Omental fat pad (tissue), 4 donors: ENCODE measurements at places on chromosomes 6 and 20. TPM values are rescaled to one million over a fixed set of nuclear protein-coding genes. Genes with fewer than 3 reads are reported as not detected.
A peak's percentile ranks its signal among the peaks of the same experiment; 100 is the strongest.

The PSORS1C1 gene
- total RNA-seq: 1.3 TPM

- DNase-seq: no peak
These were observed 42.1 kb downstream of the SMAP1 start for GRCh38 chr6:70709826-70710225.

DNA sequence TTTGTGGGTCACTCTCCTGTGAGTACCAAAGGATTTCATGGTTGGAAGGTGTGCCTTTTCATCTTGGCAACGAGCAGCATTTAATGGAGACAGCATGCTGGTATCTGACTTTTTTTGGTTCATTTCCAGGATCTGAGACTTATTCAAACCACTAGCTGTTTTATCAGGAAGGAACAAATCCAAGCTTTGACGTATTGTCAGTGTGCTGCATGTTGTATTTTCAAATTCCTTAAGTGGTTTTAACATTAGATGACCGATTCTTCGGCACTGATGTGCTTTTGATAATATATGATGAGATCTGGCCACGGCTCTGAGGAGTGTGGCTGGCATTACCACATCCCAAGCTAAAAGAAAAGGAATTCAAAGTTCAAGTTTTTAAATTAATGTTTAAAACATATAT, 6.4 kb downstream of the RMND1 start:
- DNase-seq: no peak

GRCh38 chr6:13163161-13163944, 165.0 kb downstream of the TBC1D7 start:
- no peak for DNase-seq

The RUNX2 gene
- 0.69 TPM for total RNA-seq

- no peak for DNase-seq
These were observed 77.1 kb downstream of the TMEM170B start for GRCh38 chr6:11614534-11615213.

- DNase-seq: no peak
These were observed 372.2 kb upstream of the RNF217 start for GRCh38 chr6:124590001-124590400.

The CLVS2 gene
- total RNA-seq: not detected

- DNase-seq: no peak
These were observed 266.0 kb upstream of the ID4 start for GRCh38 chr6:19571176-19571575.

GRCh38 chr6:125154118-125154760, 666 bp downstream of the TPD52L1 start:
- no peak for DNase-seq

- no peak for DNase-seq
These were observed 7.5 kb downstream of the SRXN1 start for GRCh38 chr20:645318-646106.

DNA sequence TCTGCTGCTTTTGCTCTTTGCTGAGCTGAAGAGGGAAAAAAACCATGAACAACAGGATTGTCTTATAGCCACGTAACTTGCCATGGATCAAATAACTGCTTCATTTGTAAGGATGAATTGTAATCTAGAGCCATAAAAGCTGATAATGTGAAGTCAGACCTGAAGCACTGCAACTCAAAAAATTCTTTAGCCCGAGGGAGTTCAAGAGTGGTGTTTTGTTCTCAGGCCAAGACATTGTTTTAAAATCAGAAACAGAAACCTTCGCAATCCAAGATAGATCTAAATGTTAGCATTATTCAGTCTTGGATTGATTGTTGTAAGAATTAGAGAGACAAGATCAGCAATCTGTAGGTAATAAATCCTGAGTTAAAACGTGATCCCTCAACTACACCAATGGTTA, at the start of gene TRAPPC3L:
TSS of gene TRAPPC3L (minus strand) at position 34 of the 400 bp plus-strand sequence. CDS start 170 bp downstream, outside the sequence.
- no peak for DNase-seq

- no peak for DNase-seq
These were observed 19.4 kb upstream of the KCNK16 start for GRCh38 chr6:39341937-39342336.

DNA sequence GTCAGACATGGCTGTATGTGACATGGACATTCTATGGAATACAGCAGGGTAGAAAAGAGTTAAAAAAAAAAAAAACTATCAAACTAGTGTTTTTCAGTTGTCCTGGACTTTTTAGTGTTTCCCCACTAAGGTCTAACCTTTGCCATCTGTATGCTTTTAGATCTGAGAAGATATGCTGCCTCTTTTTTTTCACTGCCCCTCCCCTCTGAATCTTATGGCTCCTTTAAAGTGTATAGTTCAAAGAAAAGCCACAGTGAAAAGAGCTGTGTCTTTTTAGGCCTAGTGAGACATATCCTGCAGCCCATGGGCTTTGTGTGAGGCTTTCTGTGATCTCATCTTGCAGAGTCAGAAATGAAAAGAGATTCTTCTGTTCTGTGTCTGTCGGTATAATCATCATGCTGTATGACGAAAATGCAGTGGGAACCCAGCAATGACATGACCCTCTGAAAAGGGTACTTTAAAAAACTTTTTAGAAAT, 29.3 kb downstream of the ADGRG6 start:
- DNase-seq: no peak

- DNase-seq: no peak
These were observed 21.4 kb downstream of the SUN5 start for GRCh38 chr20:32982617-32983458.

DNA sequence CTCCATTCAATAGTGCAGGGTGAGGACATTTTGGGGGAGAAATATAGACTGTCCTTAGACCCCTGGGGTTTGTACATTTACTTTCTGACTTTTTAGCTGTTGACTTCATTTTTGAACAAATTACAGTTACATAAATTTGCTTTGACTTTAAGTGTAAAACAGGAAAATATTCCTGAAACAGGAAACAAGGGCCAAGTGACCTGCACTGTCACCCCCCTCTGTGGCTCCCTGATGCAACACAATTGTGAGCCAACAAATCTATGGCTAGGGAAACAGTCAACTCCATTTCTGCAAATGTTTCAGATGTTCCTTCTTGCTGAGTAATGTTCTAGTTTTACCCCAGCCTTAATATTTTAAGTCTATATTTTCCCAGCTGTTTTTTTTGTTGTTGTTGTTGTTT, 39.8 kb downstream of the HLA-A start:
- DNase-seq: no peak

GRCh38 chr20:5173751-5174150, 46.9 kb downstream of the CDS2 start:
- no peak for DNase-seq

- no peak for DNase-seq
These were observed at the start of gene DDX43 for GRCh38 chr6:73394577-73395354. Gene DDX43, plus strand, starts transcription at chr6:73394828. Its CDS starts 78 bp downstream, at chr6:73394906.

The PACRG gene
- not detected for total RNA-seq

GRCh38 chr6:106913676-106914280, 60.8 kb downstream of the CD24 start:
- no peak for DNase-seq

DNA sequence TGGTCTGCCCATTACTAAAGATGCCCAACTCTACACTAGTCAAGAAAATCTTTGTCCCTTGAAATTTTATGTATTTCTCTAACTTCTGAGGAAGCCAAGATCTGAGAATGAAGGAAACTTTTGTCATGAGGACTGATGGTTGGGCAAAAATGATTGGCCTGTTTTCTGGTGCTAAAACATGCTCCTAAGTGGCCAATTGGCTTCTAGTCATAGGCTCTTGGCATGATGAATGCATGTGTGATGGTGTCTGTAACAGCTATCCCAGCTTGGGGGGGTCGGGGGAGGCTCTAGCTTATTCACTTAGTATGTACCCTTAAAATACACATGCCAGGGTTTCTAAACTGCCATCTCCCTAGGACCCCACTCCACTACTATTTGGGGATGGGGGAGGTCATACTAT, 228.6 kb downstream of the ZNF217 start:
- no peak for DNase-seq

DNA sequence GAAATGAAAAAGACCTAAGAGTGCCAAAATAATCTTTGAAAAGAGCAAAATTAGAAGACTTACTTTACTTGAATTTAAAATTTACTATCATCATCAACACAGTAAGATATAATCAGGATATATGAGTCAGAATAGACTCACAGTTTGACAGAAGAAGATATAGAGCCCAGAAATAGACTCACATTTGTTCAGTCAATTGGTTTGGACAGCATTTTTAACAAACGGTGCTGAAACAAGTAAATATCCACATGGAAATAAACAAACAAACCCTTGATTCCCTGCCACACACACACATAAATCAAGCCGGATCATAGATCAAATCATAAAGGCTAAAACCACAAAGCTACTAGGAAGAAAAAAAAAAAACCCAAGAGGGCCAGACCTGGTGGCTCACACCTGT, 291.1 kb downstream of the ADGRG6 start:
- DNase-seq: no peak

The DNAH8 gene
- total RNA-seq: not detected

- DNase-seq: no peak
These were observed 38.0 kb downstream of the RCAN2 start for GRCh38 chr6:46453216-46453615.

- DNase-seq: no peak
These were observed 77.7 kb downstream of the EFHC1 start for GRCh38 chr6:52497652-52498408.

The CST5 gene
- not detected for total RNA-seq

DNA sequence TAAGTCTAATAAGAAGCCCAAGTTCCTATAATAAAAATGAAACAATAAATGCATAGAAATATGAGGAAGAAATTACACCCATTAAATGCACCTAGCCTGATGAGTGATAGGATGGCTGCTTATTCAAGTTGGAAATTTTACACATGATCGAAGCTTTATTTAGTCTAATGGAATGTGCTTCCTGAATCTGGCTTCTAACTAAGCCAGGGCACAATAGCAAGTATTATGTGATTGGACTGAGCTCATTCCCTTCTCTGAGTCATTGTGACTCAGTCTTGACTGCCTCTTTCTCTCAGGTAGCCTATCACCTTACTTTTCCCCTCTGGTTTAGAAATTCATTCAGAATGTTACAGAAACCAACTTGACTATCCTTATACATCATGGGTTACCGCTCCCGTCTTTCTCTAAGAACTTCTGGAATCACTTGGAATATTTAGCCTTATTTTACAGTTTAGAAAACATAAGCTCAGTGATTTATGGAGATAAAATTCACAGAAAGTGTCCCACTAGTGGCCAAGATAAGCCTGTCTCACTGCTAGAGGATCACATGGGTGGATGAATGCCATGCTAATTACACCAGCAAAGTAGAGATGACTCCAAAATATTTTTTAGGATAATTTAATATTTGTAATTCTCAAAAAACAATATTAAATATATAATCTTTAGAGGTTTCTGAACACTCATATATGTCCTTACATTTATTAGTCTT, 505.3 kb upstream of the JAG1 start:
- DNase-seq: no peak

DNA sequence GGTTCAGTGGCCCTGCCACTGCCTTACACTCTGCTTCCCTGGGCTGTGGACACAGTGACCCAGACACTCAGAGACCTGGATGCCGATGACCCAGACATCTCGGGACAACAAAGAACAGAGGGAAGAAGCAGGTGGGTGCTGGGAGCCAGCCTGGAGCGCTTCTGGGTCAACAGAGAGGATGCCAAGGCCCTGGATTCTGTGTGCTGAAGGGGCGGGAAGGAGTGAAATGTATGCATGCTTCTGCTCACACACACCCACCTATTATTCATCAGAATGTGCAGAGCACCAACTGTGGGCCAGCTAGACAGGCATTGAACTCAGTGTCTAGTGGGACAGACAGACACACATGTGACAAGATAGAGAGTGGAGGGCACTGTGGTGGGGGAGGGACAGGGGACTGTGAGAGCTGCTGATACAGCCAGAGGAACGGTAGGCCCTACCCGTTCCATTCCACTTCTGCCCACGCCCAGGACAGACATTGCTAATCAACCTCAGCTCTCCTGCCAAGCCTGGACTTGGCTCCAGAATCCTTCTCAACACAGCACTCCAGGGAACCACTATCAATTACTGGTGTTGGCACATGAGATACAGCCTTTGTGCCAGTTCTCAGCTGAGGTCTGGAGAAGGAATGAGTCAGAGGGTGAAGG, 20.2 kb downstream of the KCNK15 start:
- no peak for DNase-seq

DNA sequence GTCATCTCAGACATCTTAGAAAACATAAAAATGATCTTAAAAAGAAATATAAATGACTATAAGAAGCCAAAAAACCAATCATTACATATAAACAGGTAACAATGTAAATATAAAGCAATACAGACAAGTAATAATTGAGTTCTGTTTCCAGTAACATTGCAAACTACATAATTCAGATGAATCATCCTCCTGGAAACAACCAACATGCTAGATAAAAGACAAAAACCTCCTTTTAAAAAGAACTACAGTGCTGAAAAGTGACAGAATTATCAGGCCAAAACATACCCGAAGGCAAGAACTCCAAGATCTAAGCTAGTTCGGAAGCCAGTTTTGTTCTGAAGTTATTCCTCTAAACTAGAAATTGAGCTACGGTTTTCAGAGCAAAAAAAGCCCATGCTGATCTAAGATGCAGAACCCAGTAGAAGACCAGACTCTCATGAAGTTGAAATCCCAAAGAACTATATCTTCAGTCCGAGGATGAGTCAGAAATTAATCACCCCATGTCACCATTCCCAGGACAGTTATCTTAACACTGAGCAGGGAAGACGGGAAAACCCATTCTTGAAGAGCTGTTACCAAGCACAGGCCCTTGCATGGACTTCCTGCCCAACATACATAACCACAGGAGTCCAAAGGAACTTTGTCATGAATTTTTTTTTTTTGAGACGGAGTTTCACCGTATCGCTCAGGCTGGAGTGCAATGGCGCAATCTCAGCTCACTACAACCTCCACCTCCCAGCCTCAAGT, 9.8 kb downstream of the PGM3 start:
- DNase-seq: peak; percentile 28

- no peak for DNase-seq
These were observed 789.6 kb upstream of the EYS start for GRCh38 chr6:66496659-66497058.

- DNase-seq: no peak
These were observed 81.8 kb upstream of the SPACA1 start for GRCh38 chr6:87965806-87966205.

The COL9A3 gene
- total RNA-seq: 3.5 TPM

The LY6G6D gene
- not detected for total RNA-seq

DNA sequence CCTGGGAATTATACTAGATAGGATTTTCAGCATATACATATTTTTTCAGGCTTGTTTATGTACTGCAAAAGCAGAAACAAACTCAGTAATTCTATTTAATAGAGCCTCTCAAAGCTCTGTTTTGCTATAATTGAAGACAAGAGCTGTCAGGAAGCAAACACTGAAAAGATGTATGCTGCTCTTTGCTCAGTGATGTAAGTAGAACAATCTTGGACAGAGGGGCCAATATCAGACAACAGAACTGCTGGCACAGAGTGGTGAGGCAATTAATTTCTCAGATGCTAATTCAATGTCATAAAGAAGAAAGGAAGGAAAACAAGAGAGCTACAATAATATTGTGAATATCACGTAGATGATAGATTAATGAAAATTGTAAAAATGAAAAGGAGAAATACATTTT, 663.3 kb upstream of the ADGRB3 start:
- no peak for DNase-seq
